ENCODE measurements at places on chromosomes 13 and 19.
A peak's percentile ranks its signal among the peaks of the same experiment; 100 is the strongest.

DNA sequence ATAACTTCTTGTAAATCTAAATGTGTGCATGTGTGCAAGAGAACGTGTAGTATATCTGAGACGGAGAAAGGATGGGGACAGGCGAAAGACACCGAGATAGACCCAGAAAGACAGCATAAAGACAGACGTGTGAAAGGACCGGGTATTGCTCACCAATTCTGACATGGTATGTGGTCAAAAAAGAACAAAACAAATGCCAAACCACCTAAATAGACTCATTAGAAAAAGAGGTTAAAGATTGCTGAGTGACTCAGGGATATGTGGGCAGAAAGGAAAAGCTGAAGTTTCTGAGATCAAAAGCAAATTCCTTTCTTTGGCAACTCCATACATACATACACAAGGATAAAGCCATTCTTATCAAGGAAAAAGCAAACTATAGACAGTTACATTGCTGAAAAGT, 179.7 kb upstream of the TSC22D1 start:
- no peak for DNase-seq

- DNase-seq: no peak
These were observed 41.7 kb downstream of the UNC13A start for GRCh38 chr19:17646441-17646840.

DNA sequence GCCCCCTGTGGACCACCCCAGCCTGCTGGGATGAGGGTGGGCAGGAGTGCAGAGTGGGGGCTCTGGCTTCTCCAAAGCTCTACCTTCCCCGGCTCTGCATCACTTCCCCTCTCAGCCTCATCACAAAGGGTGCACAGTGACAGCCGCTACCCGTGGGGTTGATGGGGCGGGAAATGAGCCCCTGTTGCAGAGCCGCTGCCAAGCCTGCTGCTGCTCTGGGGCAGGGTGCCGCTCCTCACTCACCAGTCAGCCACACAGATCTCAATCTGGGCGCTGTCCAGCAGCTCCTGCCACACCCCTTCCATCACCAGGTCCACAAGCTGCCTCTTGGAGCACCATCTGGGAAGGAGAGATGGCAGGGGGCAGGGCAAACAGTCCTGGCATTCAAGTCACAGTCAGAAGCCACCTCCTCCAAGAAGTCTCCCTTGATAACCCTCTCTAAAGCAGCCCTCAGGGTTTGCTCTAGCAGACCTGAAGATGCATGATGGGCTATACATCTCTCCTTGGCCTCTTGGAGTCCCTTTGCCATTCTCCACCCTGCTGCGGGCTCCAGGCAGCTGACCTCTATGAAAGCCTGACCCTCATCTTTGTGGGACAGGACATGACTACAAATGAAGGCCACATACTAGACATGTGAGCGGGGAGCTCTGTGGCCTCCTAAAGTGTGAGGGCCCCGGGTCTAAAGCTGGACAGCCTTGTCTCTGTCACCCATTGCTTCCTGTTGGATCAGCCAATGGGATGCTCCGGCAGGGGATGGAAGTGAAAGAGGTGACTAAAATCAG, 15.7 kb downstream of the MRPS12 start:
- no peak for DNase-seq

DNA sequence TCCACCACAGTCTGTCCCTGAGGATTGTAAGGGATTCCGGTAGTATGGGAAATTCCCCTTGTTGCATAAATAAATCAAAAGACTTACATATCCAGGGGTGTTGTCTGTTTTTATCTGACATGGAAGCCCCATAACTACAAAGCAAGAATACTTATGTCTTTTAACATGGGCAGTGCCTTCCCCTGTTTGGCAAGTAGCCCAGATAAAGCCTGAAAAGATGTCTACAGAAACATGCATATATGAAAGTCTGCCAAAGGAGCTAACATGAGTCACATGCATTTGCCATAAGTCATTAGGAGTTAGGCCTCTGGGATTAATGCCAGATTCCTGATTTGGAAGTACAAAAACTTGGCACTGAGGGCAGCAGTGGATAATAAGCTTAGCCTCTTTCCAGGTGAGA, 62.1 kb downstream of the ZNF737 start:
- no peak for DNase-seq

DNA sequence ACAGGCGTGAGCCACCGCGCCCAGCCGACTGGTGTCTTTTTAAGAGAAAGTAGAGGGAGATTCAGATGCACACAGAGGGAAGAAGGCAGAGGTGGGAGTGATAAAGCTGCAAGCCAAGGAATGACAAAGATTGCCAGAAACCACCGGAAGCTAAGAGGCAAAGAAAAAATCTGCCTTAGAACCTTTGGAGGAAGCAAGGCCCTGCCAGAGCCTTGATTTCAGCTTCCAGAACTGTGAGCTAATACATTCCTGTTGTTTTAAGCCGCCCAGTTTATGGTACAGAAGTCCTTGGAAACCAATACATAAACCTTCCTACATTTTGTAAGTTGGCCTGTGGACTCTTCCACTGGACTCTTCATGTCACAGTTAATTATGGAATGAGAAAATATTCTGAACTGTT, 71.7 kb upstream of the SOX21 start:
- DNase-seq: no peak

DNA sequence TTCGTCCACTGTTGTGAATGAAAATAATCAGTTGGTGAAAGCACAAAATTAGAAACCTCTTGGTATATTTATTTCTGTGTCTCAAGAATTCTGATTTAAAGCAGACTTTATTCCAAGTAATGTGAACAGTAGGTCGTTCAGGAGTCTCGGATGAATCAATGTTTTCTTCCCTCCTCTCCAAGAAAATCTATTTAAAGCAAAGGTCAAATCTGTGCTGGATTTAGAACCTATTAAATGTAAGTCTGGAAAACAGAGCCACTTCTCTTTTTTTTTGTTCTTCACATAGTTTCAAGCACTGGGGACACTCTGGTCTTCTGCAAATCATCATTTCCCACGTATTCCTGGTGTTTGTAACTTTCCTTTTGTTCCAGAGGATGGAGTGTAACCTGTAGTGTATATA, 312.7 kb downstream of the ATP8A2 start:
- DNase-seq: no peak

- DNase-seq: no peak
These were observed 17.7 kb downstream of the GRIK5 start for GRCh38 chr19:42052241-42052863.

DNA sequence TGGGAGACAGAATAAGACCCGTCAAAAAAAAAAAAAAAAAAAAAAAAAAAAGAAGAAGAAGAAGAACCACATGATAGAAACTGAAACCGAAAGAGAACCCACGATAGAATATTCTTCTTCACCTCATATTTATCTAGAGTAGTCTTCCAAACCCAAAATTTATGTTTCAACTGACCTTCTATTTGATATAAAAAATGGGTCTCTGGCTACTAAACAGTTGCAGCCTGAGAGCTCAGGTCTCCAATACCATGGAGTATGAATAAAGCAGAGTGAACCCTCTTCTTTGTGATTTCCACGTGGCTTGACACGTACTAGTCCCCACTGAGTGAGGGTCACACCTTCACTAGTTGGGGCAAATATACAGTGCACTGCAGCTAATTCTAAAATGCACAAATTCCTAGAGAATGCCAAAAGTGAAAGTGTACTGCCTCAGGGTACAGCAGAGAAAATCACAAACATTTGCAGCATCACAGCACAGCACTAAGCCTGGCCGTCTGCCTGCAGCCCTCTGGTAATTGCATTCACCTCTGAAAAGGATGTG, 30.8 kb upstream of the RFC3 start:
- peak; percentile 1 for DNase-seq

DNA sequence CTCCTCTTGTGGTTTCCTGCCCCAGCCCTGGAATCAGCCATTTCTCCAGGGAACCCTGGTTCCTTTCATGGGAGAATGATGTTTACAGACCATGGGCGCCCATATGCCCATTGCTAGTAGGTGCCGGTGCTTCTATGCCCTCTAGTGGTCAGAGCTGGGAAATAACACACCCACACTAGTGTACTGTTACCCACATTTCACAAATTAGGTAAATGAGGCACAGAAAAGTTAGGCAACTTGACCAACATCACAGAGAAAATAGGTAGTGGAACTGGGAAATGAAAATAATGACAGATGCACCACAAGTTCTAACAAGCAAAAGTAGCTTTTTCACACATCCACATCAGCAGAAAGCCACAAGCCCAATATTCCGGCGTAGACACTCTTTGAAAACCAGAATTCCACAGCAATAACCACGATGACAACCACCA, 1.3 kb upstream of the CEACAM3 start:
- DNase-seq: peak; percentile 56

DNA sequence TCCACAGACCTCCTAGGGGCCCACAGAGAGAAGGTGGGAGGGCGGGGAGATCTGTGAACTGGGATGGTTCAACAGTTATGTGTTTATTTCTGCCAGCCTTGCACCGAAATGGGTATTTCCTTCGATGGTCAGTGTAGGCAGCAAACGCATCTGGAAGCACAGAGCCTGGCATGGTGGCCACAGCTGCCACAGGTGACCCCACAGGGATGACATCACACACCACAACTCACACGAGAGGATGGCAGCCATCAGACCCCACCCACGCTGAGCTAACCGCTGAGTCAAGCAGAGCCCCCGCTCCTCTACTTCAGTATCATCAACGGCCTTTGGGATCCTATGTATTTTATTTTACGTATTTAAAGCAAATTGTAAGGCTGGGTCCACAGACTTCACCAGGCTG, 37.4 kb downstream of the NAXD start:
- DNase-seq: no peak

DNA sequence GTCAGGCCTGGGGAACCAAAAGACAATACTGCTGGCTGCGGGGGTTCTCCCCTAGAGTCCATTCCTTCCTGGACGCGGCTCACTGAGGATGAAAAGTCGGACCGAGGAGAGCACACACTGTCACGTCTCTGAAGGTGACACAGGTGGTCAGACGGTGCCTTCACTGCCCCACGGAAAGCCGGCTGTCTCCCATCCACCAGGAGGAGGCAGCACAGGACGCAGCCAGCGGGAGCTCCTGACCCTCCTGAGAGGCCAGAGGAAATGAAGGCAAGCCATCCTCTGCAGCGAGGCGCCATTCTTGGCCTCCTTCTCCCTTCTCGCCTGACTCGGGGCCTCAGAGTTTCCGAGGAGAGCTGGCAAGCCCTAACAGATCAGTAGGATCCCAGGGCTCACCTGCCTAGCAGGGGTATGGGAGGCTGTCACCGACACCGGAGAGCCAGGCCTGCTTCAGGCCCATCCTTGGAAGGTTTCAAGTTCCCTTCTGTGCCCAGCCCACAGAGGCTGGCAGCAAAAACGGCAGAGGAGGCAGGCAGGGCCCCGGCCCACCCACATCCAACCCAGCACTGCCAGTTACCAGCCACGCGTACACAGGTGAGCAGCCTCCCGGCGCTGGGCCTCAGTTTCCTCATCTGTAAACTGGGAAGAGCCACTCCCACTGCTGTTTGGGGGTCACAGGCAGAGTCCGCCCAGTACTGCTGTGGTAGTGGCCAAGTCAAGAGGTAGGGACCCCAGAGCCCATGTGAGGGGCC, 4.5 kb downstream of the REXO1 start:
- no peak for DNase-seq

- no peak for DNase-seq
These were observed 42.3 kb downstream of the USPL1 start for GRCh38 chr13:30659980-30660379.

- no peak for DNase-seq
These were observed 9.5 kb downstream of the STOML3 start for GRCh38 chr13:38981096-38981495.

GRCh38 chr19:38851622-38852230, 1.9 kb upstream of the HNRNPL start:
- DNase-seq: peak; percentile 90

DNA sequence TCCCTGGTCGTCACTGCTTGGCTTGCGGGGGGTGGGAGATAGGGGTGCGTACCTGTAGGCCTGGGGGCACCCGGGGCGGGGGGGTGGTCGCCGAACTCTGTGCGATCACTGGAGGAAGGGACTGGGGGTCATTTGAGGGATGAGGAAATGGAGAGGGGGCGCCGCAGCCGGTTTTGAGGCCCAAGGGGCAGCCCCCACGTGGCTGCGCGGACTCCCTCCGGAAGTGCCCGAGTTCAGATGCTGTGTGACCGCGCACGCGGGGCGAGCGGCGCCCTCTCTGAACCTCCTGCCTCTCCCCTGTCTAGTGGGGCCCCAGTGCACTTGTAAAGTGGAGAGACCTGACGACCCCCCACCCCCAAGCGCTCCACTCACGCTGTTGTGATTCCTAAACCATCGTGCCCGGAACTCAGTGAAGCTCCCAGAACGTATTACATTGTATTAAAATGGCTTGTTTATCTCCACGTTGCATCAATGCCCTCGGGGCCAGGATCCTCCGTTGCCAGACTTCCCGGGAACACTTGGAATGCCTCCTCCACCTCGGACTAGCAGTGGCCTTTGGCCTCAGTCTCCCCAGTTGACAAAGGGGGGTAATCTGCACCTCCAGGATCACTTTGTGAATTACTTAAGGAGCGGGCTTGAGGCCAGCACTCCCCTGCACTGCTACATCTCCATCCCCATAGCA, 3.0 kb upstream of the NANOS3 start:
- no peak for DNase-seq

DNA sequence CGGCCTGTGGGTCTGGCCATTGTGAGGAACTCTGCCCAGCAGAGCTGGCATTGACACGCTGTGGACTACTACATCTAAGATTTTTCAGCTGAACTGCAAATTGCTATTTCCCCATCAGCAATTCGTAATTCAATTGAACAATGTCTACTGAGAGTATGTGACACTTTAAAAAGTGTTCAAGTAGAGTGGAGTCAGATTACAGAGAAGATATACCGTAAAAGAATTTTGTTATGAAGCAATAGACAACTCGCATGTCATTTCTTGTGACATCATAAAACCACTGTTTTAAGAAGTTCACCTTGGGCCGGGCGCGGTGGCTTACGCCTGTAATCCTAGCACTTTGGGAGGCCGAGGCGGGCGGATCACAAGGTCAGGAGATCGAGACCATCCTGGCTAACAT, 32.5 kb upstream of the C1QTNF9 start:
- DNase-seq: no peak

DNA sequence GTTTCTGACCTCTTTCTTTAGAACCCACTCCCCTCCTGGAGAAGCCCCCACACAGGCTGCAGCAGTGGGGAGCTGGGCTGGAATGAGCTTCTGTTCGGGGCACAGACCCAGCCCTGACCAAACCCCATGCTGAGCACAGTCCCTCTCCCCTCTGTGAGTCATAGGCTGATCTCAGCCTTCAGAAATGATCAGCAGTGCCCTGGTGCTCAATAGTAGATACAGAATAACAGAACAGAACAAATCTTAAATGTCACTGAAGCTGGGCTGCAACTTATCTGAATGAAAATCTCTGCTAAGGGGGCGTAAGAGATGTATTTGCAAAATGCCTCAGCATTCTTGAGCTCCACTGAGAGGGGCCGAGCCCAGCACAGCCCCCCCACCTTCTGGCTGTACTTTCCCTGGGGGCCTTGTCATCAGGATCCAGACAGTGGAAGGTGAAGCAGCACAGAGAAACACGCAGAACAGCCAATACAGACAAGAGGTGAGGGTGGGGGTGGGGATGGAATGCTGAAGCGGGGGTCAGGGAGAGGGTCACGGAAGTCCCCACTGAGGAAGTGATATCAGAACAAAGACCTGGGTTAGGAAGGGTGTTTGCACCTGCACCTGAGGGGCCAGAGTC, 9.9 kb downstream of the ZNF665 start:
- DNase-seq: no peak

DNA sequence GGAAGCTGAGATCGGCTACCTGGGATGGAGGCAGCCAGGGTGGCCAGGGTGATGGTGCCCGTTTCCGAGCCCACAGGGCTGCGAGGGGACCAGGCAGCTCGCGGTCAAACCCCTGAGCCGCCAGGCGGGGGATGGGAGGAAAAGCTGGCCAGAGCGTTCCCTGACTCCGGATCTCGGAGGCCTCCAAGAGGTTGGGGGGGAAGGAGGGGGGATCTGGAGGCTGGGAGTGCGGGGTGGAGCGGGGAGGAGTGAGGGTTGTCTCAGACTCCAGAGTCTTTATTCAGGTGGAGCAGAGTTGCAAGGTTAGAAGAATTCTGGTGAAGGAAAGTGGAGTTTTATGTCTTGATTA, 1.1 kb downstream of the CACNG7 start:
- no peak for DNase-seq
